ENCODE measurements at places on chromosomes 7 and 10.

DNA sequence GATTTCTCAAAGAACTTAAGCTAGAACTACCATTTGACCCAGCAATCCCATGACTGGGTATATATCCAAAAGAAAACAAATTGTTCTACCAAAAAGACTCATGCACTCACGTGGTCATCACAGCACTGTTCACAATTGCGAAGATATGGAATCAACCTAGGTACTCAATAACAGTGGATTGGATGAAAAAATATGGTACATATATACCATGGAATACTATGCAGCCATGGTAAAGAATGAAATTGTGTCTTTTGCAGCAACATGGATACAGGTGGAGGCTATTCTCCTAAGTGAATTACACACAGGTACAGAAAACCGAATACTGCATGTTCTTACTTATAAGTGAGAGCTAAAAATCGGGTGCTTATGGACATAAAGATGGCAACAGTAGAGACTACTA is 61.8 kb downstream of the PIK3CG start:
- no peak for DNase-seq

DNA sequence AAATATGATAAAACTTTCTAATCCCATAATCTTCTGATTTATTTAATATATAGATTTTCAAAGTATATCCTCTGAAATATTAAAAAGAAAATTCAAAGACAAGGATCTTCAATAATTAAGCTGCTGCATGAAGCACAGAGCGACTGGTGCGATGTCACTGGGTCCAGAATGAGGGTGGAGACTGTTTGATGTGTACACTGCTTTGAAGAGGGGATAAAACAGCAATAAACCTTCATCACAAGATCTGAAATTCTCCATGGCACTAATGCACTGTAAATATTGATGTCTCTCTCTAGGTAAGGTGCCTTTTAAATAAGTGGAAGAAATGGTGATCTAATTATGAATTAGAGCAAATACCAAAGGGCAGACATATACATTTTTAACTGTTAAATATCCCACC is 337.8 kb downstream of the PARD3 start:
- no peak for DNase-seq

GRCh38 chr7:33964417-33965182 is 59.3 kb downstream of the BMPER start:
- DNase-seq, result no peak

DNA sequence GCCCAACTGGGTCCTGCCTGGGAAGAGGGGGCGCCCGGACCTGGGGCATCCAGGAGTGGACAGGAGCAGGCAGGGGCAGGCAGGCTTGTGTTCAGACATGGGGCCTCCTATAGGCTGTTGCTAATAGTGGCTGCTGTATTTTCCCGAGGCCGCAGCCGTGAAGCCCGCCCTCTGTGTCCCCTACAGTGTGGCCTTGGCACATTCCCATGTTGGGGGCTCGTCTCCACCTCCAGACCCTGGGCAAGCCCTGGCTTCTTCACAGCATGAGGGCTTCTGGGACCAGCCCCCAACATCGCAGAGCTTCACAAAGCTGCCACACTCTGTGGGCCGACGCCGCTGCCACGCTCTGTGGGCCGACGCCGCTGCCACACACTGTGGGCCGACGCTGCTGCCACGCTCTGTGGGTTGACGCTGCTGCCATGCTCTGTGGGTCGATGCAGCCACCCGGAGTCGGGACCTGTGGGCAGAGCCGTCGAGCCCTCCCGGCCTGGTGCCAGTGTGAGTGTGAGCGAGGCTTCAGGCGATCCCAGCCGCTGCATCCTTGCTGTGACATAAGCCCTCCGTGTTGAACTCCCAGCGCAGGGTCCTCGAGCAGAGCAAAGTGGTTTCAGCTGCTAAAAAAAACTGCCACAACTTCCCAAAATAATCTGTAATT is 109.0 kb downstream of the INPP5A start:
- DNase-seq, result no peak

GRCh38 chr7:16471933-16472332 is 6.4 kb upstream of the SOSTDC1 start:
- DNase-seq, result no peak

- no peak for DNase-seq
These were observed 62.5 kb downstream of the PWWP2B start for GRCh38 chr10:132459301-132460003.

GRCh38 chr10:58516119-58516518 is 3.4 kb downstream of the BICC1 start:
- no peak for DNase-seq

- DNase-seq, result no peak
These were observed 55.4 kb upstream of the DNAJB6 start for GRCh38 chr7:157281221-157281998.

GRCh38 chr10:29537799-29538198 is 97.0 kb downstream of the SVIL start:
- DNase-seq, result no peak

- no peak for DNase-seq
These were observed 576.9 kb downstream of the SUGCT start for GRCh38 chr7:40711706-40712105.

GRCh38 chr10:132306864-132307751 is 642 bp downstream of the STK32C start:
- no peak for DNase-seq

Data from activated CD4-positive, alpha-beta T cell treated with anti-CD3 and anti-CD28 coated beads, Interleukin-10, Interleukin-2, amounts not matched to agents 100 ng/mL and 50 ng/mL, durations not matched to agents 16 hours and 8 hours (primary cell).